ENCODE measurements at places on chromosomes 3 and 15. TPM values are rescaled to one million over a fixed set of nuclear protein-coding genes. Genes with fewer than 3 reads are reported as not detected.

DNA sequence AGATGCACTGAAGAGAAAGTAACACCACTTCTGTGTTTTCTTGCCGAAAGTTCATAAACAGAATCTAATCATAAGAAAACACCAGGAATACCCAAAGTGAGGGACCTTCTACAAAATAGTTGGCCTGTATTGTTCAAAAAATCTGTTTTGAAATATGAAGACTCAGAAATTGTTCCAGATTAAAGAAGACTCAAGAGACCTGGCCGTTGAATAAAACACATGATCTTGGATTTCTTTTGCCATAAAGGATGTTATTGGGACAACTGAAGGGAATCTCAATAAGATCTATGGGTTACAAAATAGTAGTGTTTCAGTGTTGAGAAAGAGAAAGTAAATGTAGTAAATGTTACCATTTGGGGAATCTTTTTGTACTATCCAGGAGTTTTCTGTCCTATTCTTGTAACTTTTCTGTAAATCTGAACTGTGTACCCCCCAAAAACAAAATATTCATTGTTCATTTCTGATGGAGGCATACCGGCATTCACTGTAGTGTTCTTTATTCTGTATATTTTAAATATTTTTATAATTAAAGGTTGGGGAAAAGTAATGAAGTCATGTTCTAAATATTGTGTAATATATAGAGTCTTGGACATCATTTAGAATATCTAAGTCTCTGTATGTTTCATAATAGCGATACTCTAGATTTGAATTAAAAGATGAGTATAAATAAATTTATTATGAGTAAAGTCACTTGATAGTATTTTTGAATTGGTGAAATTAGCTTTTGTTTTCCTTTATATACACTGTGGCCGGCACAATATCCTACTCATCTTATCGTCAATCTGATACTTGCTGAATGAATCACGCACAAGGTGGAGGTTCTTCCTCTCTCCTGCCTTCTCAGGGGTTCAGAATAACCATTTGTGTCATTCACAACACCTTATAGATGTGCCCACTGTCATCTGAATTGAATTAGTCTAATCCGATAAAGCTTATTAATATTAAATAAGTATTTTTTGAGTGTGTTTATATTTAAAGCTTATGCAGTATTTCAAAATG, 66.7 kb downstream of the TRAK1 start:
- DNase-seq = no peak

- DNase-seq = no peak
Measured at GRCh38 chr3:69451594-69451993, 65.7 kb upstream of the FRMD4B start.

DNA sequence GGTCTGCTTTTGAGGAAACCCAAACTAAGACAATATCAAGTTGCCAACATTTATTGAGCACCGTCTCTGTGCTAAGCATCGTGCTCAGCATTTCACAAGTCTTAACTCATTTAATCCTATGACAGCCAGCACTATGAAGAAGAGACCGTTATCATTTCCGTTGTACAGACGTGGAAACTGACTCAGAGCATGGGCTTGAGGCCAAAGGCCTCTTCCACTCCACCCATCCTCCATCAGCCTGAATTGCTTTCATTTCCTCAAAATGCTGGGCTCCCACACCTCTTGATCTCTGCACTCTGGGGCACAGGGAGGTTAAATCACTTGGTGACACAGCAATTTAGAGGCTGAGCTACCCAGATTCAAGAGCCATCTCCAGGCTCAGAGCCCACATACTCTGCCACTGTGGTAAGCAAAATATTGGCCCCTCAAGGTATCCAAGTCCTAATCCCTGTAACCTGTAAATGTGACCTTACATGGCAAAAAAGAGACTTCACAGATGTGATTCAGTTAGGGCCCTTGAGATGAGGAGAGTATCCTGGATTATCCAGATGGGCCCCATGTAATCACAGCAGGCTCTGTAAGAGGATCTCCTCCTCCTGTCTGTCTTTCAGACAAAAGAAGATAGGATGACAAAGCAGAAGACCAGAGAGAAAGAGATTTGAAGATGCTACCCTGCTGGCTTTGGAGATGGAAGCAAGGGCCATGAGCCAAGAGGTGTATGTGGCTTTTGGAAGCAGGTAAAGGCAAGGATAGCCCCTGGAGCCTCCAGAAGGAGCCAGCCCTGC, 24.3 kb upstream of the FLNB start:
- no peak for DNase-seq

DNA sequence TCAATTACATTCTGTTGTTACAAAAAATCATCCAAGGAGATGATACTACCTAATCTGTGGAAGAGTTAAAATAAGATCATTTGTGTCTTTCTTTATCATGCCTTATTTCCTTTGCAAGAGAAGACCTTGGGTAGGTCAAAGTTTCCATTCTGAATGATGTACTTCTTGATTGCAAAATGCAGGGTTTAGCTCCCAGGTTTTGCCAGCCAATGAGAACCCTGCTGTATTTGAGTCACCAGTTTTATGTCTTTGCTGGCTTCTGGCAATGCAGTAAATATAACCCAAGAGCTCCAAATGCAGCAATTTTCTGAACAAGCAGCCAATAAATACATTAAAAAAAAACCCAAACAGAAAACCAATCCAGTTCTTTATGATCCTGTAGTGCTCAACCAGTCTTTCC, 204.9 kb downstream of the CADPS start:
- no peak for DNase-seq

DNA sequence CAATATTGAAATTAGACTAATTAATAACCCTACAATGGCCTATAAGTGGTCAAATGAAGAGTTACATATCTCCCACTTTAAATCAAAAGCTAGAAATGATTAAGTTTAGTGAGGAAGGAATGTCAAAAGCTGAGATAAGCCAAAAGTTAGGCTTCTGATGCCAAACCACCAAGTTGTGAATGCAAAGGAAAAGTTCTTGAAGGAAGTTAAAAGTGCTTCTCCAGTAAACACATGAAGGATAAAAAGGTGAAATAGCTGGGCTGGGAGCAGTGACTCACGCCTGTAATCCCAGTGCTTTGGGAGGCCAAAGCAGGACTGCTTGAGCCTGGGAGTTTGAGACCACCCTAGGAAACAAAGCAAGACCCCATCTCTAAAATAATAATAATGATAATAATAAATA, 46.9 kb upstream of the DCUN1D1 start:
- DNase-seq = no peak

CAV3 gene
- not detected for total RNA-seq

LYZL4 gene
- not detected for total RNA-seq

- DNase-seq = no peak
Measured at GRCh38 chr3:170092907-170093306, 55.1 kb downstream of the GPR160 start.

DNA sequence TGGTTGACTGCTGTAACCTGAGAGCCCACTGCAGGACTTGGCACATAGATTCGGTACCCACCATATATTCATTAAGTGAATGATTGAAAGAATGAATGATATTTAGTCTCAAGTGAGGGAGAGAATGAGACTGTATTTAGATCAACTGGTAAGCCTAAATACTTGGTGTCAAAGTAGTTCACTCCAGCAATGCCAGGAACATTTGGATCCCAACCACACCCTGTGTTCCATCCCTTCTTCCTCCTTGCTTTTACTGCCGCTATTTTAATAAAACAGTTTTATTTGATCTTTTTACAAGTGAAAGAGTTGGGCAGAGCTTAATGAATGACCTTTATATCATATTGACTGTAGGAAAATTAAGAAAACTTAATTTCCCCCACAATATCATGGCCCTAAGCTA, 473.6 kb upstream of the CBLB start:
- no peak for DNase-seq

DNA sequence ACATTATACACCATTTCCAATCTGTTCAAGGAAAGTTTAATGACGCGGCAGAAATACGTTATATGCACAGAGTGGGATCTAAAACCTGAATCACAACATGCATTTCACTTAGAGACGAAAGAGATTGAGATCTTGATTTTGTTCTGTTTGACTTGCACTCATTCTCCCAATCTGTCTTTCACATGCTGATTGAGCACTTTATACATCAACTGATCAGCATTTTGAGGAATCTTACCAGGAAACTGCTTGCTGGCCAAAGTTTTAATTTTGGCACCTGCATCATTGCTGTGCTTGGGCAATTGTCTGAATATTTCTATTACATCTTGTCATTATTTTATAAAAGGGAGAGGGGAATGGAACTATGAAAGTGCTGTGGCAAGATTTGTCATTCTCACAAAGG, 47.7 kb upstream of the ATP10A start:
- no peak for DNase-seq

- no peak for DNase-seq
Measured at GRCh38 chr15:42623951-42624350, 48.5 kb downstream of the STARD9 start.

- no peak for DNase-seq
Measured at GRCh38 chr3:50390508-50391224, 31.3 kb upstream of the TMEM115 start.

NME9 gene
- not detected for total RNA-seq

GRAMD2A gene
- 5.9 TPM for total RNA-seq

DNA sequence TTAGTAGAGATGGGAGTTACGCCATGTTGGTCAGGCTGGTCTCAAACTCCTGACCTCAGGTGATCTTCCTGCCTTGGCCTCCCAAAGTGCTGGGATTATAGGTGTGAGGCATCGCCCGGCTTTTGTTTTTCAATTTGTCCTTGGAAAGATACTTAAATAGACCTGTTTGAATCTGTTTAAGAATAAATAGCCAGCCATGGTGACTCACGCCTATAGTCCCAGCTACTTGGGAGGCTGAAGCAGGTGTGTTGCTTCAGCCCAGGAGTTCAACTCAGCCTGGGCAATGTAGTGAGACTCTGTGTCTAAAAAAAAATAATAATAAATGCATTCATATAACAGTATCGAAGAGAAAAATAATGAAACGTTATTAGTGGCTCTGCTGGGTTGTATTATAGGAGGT, 17.3 kb downstream of the SNAPC5 start:
- DNase-seq = no peak

CAMK2N2 gene
- not detected for total RNA-seq

- DNase-seq = no peak
Measured at GRCh38 chr15:89127054-89127702, 38.9 kb downstream of the ABHD2 start.
